GOT3 (cell line): ENCODE measurements at places on chromosomes 6 and 20.

DNA sequence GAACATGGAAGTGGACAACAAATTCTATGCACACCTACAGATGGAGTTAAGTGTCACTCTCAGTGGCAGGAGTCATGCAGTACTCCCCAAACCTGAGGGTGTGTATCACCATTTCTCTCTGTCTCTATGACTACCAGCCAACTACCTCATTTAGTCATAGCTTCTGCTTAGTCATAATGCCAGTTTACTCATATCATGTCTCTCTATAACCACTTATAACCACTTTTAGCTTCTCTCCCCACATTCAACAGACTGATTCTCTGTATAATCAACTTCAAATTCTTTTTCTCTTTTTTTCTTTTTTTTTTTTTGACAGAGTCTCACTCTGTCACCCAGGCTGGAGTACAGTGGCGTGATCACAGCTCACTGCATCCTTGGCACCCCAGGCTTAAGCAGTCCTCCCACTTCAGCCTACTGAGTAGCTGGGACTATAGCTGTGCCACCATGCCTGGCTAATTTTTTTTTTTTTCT, 13.8 kb upstream of the GTF3C6 start:
- no peak for DNase-seq

DNA sequence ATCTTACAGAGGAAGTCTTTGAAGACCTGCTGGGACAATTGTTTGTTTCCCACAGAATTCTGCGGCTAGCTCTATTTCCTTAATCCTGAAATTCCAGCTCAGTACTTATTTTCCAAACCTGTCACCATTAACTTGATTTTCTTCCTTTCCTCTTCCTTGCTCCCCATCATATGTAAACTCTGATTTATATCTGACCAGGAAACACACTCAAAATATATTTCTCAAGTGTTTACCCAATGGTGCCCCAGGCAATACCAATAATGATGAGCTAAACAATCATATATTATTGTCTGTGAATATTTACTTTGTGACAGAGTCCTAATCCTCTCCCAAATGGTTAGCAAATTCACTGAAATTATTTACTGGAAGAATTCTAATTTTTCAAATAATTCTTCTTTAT, 597.3 kb downstream of the PKHD1 start:
- no peak for DNase-seq

DNA sequence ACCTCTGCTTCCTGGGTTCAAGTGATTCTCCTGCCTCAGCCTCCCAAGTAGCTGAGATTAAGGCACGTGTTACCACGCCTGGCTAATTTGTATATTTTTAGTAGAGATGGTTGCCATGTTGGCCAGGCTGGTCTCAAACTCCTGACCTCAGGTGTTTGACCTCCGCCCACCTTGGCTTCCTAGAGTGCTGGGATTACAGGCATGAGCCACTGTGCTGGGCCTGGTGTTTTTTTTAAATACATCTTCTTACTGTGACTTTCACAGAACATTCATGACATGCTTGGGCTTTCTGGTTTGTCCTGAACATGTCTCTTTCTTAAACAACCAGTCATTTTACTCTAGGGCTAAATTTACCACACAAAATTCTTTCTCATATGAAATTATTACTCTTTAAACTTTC, 34.7 kb upstream of the FAM8A1 start:
- DNase-seq = no peak

DNA sequence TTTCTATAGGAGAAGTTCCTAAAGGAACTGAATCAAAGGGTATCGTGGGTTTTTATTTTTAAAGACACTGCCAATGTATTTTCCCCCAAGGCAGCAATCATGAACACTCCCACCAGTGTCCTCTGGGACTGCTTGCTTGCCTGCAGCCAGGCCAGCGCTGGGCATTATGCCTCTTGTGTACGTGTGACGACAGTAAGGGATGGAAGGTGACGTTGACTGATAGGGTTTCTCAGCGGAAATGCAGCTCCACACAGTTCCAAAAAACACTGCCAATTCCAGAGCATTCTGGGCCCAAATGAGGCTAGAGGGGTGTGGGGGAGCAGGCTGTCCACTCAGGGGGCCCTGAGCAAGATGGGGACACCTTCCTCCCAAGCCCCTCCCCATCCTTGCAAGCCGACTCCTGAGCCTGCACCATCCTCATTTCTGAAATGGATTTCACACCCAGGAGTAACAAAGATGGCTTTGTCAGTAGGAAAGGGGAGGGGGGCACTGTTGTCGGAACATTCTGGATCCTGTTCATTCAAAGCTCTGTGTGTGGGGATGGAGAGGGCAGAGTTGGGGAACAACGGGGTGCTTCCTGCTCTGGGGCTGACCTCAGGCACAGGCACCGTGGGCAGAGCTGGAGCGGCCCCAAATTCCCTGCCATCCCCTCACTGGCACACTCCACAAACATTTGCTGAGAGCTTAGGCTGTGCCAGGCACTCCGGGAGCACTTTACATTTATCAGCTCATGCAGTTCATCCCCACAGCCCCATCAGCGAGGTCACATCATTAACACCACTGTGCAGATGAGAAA, 20.0 kb downstream of the PREX1 start:
- DNase-seq = no peak

DNA sequence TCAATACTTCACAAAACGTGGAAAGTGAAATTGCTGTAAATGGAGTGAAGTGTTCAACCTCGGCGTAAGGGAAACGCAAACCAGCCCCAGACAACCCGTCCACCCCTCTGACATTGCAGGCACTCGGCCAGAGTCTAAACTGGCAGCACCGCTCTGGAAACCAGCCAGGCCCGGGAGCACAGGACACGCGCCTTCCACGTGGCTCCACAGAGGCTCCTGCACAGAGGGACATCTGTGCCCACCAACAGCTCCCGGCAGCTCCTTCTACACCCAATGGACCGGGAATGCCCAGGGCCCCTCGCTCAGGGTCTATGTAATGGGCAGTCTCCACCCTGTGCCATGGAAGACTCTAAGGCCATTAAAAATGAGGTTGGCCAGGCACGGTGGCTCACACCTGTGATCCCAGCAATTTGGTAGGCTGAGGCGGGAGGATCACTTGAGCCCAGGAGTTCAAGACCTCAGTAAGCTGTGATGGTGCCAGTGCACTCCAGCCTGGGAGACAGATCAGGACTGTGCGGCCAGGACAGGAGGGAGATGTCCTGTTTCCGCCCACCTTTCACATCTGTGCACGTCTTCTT, 3.4 kb upstream of the HELZ2 start:
- DNase-seq = no peak

DNA sequence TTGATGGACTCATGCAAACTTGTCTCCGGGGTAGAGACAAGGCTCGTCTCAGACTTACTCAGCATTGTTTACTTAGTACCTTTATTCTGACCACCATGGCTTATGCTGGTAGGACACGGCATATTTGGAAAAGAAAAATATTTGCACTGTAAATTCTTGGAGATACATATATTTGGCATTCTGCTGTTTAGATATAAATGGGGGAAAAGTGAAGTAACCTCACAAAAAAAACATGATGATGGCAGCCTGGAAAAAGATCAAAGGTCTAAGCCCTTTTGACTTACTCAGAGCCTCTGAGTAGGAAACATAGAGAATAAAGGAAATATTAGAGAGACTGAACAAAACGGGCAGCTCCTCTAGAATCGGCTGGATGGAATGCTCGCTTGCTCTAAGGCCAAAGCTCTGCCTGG, 32.5 kb downstream of the PDE10A start:
- DNase-seq = no peak

- DNase-seq = no peak
These were observed 26.9 kb downstream of the PXDC1 start for GRCh38 chr6:3724451-3725144.

DNA sequence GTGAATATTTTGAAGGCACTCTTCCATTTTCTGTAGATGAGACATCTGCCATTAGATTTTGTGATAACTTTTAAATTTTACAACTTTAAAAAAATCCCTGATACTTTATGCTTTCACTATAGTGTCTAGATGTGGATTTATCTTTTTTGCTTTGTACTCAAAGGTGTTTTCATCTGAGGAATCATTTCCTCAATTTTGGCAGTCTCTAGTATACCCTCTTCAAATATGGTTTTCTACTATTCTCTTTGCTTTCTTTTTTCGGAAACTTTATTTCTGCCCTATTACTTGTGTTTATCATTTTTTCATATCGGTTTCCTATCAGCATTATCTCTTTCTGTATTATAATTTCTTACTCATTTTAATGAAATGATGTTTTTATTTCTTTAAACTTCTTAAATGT, 62.2 kb downstream of the SLX4IP start:
- no peak for DNase-seq

GRCh38 chr20:24955045-24955444, 6.0 kb downstream of the CST7 start:
- no peak for DNase-seq
